ENCODE measurements at places on chromosomes 7 and 10.
A peak's percentile ranks its signal among the peaks of the same experiment; 100 is the strongest.

DNA sequence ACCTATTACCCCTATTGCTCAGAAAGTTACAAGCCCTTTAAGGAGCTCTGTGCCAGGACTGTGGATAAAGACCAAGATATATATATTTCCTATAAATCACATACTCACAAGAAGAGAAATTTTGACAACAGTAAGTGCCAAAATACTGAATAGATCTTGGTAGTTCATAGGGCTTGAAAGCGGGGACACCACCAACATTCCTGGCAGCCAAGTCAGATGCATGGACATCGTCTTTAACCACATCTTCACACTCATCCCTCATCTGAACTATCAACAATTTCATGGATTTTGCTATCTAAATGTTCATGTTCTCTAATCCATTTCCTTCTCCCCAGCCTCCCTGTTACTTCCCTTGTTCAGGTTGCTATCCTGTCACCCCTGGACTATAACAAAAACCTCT lies 67.5 kb upstream of the LRRC17 start:
- DNase-seq: no peak

DNA sequence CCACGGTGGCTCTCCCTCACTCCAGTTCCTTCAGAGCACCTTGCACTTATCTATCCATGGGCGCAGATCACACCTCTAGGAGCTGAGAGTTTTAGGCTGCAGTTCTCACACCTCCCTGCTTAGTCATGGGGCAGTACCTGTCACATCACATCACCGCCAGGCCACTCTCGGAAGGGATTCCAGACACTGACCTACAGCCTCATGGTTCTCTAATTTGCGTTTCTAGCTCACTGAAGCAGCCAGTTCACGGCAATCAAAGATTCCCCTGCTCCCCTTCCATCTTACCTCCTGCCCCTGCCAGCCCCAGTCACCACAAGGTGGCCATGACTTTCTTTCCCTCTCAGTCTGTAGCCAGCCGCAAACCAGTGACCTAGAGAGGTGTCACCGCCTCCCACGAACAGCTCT lies 34.2 kb downstream of the ADRB1 start:
- DNase-seq: no peak

DNA sequence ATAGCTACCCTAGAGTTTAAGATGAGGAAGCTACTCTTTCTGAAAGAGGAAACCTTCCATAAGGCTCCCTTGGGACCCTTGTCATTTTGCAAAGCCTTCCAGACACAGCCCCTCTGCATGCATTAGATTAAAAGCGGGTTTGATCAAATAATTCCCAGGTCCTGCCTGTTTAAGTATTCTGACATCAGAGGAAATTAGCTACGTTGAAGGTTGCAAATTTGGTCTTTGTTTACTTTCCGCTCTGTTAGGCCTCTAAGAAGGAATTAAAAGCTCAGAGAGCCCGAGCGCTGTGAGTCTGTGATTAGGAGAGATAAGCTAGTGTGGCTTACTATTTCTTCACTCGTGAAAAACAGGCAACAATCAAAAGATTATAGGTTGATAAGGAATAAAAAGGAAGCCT lies 1.4 kb upstream of the THSD7A start:
- no peak for DNase-seq

- DNase-seq: no peak
Measured at GRCh38 chr7:28348636-28349035, 63.7 kb upstream of the CREB5 start.

- peak; percentile 97 for DNase-seq
Measured at GRCh38 chr7:4775250-4775847, at the start of gene AP5Z1. AP5Z1 (plus strand) TSS chr7:4775623; CDS start chr7:4775716, 93 bp downstream.

- no peak for DNase-seq
Measured at GRCh38 chr7:90919816-90920215, 323.7 kb downstream of the CDK14 start.

DNA sequence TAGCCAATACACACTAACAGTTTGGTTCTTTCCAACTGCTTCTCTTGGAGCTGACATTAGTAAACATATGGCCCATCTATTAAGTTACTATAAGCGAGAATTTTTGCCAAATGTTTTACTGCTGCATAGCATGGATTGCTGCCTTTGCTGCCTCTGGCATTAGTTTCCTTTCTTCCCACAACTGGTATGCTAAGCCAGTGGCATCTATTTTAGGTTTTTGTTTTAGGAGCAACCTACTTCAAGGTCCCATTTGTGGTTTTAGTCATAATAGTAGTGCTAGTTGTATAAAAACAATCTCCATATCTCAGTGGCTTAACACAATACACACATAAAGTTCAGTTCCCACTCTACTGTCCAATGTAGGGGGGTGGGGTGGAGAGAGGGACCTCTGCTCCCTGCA lies 25.9 kb upstream of the PANK1 start:
- DNase-seq: no peak

- DNase-seq: no peak
Measured at GRCh38 chr7:77866786-77867536, 68.4 kb downstream of the PHTF2 start.

- no peak for DNase-seq
Measured at GRCh38 chr10:127279334-127279774, 83.0 kb upstream of the INSYN2A start.

DNA sequence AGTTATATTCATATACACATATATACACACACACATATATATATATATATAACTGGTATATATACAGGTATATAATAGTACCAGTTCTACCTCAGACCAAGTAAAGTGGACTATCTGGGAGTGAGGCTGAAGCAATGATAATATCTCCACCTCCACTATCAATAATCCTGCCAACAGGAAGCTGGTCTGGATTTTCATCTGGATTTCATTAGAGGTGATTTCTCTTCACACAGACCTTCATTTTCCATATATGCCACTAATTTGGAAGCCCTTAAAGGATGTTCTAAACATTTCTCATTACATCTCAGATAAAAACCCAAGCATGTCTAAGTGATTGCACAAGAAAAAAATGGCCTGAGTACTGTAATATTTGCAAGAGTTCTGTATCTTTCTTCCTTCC lies 1.7 kb upstream of the SLC35B4 start:
- no peak for DNase-seq

DNA sequence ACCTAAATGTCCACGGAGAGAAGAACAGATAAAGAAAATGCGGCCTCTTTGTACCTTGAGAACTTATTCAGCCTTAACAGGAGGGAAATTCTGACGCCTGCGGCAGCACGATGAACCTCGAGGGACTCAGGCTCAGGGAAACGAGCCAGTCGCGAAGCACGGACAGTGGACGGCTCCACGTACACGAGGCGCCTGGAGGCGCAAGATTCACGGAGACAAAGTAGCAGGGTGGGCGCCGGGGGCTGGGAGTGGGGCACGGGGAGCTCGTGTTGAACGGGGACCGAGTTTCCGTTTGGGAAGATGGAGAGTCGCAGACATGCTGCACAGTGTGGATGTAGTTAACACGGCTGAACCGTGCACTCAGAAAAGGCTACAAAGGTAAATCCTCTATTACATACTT lies 13.2 kb upstream of the UTF1 start:
- no peak for DNase-seq

- no peak for DNase-seq
Measured at GRCh38 chr7:159068488-159068811, 76.2 kb downstream of the VIPR2 start.

- DNase-seq: no peak
Measured at GRCh38 chr7:132458729-132459128, 117.5 kb downstream of the PLXNA4 start.

DNA sequence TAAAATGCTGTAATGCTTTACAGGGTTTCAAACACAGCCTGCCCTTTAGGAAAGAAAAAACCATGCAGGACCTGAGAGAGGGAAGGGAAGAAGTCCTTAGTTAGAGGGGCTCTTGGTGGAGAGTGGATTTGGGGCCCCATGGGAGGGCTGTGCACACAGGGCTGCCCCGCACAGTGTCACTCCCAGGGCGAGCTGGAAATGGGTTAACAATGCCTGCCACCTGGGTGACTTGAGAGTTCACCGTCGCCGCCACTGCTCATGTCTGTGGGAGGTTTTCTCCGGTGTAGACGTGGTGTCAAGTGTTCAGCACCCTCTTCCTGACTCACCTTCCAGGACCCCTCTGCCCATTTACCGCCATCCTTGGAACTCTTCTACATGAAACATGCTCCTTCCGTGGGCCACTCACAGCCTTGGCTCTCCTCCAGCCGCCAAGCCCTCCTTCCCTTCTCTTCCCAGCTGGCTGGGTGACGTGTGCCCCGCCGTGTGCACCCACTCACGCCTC lies 686.4 kb downstream of the SDK1 start:
- no peak for DNase-seq

GRCh38 chr7:116772926-116773749 lies 89.2 kb upstream of the CAPZA2 start:
- no peak for DNase-seq

GRCh38 chr10:5479481-5480161 lies 19.7 kb downstream of the CALML5 start:
- no peak for DNase-seq

DNA sequence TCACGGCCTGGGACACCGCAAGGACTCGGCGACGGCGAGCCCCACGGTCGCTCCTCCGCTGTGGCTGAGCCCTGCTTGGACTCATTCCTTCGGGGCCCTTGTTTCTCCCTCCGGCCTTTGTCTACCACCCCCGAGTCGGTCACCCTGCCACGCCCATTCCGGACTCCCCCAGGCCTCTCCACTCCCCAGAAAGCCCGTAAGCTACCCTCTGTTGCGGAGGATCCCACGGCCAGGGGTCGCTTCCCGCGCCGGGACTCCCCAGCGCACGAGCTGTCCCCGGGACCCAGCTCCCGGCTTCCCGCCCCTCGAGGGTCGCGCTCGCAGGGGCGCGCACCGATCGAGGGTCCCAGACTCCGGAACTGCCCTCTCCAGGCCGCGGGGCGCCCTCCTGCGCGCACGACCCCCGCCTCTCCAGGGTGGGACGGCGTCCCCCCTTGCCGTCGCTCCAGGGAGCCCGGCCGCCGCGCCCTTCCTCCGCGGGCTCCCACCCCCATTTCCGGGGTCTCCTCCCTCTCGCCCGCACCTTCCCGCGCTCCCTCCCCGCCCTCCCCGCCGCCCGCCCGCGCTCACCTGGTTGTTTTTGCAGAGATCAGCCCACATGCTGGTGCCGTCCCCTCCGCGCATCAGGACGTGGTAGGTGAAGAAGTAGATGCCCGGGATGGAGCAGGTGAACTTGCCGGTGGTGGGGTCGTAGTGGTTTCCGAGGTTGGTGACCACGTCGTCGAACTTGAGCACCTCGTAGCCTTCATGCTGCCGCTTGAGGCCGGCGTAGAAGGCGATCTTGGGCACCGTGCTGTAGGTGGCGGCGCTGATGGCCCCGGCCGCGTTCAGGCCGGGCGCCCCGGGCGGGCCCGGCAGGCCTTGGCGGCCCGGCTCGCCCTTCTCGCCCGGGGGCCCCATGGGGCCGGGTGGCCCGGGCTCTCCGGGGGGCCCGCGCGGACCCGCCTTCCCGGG lies 1.5 kb downstream of the C1QL3 start:
- DNase-seq: no peak

GRCh38 chr7:97008275-97008917 lies 3.0 kb downstream of the DLX6 start:
- no peak for DNase-seq

DNA sequence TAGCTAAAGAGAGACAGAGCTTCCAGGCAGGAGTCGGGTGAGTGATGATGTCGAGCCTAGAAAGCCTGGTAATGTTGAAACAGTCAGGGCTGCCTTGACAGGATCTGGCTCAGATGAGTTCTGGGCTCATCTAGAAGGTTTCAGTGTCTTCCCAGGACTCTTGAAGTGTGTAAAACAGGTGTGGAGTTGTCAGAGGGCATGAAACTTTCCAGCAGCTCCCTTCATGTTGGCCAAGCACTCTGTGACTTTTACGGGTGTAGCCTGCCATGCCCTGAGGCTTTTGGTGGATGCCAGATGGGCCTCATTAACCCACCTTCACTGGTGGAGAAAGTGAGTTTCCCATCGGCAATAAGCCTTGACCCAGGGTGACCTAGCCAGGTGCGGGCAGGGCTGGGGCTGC lies 66.4 kb upstream of the PDCD4 start:
- no peak for DNase-seq

DNA sequence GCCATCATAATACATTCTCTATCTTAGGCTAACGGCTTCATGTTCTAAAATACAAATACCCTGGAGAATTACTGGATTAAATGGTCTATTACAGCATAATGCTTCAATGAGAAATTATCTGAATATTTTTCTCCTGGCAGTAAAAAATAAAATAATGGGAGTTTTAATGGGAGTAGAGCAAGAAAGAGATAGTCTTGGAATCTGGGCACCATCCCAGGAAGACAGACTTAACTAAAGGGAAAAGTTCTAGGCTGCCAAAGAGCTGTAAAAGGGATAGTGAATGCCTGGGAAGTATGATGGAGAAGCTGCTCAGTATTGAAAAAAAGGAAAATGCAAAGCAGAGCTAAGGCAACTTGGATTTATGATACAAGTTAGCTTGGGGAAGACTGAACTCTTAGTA lies 12.1 kb upstream of the SYPL1 start:
- DNase-seq: no peak

GRCh38 chr7:95863623-95864022 lies 91.3 kb downstream of the DYNC1I1 start:
- no peak for DNase-seq

DNA sequence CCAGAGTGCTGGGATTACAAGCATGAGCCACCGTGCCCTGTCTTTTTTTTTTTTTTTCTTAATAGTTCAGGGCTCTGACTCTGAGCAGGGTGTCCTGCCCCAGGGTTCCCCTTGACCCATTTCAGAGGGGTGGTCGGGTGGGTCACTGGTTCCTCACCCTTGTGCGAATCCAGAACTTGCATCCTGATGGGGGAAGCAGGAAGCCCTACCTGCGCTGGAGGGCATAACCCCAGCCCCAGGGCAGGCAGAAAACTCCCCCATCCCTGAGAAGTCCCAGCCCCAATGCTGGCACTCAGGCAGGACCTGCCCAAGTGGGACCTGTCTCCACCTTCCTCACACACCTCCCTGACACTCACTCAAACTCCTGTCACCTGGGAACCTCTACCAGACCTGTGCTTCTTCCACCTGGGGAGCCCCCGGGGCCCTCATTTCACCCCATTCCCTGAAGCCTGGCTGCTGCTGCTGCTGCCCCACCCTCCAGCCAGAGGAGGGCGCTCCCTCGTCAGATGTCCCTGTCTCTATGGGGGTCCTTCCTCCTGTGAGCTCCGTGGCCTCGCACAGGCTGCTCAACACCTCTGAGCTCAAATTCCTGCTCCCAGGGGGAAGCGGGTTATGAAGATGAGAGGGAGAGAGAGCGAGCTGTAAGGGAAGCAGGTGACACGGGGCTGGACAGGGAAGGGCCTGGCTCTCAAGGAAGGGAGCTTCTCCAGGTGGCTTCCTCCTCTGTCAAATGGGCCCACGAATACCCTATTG lies 15.1 kb upstream of the ZNF273 start:
- no peak for DNase-seq

DNA sequence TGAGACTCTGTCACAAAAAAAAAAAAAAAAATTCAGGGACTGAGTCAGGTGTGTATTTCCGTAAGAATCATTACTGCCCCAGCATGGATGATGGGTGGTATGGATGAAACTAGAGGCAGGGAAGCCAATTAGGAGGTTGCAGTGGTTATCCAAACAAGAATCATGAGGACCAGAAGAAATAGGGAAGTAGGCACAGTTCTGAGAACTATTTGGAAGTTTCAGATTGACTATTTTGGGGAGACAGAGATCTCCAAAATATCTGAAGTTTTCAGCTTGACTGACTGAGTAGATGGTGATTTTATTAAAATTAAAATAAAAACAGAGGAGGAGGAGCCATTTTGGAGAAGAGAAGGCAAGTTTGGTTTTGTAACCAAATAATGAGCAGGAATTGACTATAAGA lies 119.4 kb upstream of the NRBF2 start:
- DNase-seq: no peak
